ENCODE measurements at places on chromosomes 5 and 9. TPM values are rescaled to one million over a fixed set of nuclear protein-coding genes. Genes with fewer than 3 reads are reported as not detected.

Gene CEL
- 7.2 TPM for total RNA-seq

Gene OLFML2A
- total RNA-seq = 38.0 TPM

Gene RNF224
- not detected for total RNA-seq

Gene IL13
- total RNA-seq = not detected

Gene PCDHB9
- 0.59 TPM for total RNA-seq

Gene SMIM33
- not detected for total RNA-seq

Gene TMEFF1
- total RNA-seq = not detected

Gene SLC25A48
- total RNA-seq = 0.40 TPM

Gene SOHLH1
- not detected for total RNA-seq

Gene FEM1C
- 43.1 TPM for total RNA-seq

Gene MIGA2
- total RNA-seq = 39.0 TPM

Gene SH3TC2
- total RNA-seq = 15.7 TPM

Gene PCDHA3
- total RNA-seq = 0.07 TPM

Gene GBA2
- 90.2 TPM for total RNA-seq

Gene GIN1
- total RNA-seq = 18.9 TPM

Gene LCN15
- total RNA-seq = 0.59 TPM

Gene NRG2
- total RNA-seq = 1.9 TPM

Gene UAP1L1
- 12.6 TPM for total RNA-seq

Gene SVEP1
- 5.7 TPM for total RNA-seq

Gene FBXO10
- 8.3 TPM for total RNA-seq

Gene ANKRD33B
- 6.7 TPM for total RNA-seq

Gene IARS1
- 55.6 TPM for total RNA-seq

Gene SURF2
- total RNA-seq = 14.5 TPM

Gene HRCT1
- 9.0 TPM for total RNA-seq

Gene SPATA31D4
- not detected for total RNA-seq

Gene FBP2
- total RNA-seq = not detected

Gene NIM1K
- total RNA-seq = 0.20 TPM

Gene SCGB3A2
- not detected for total RNA-seq

Gene CTXN3
- not detected for total RNA-seq

Gene HSPB3
- total RNA-seq = 492 TPM

Gene COL15A1
- 47.2 TPM for total RNA-seq

Gene PLGRKT
- 41.6 TPM for total RNA-seq

Gene FOXD4L5
- total RNA-seq = not detected

Gene CCL28
- total RNA-seq = 0.55 TPM

Gene FAM169A
- total RNA-seq = 3.6 TPM

Gene NR5A1
- total RNA-seq = not detected

Gene NKD2
- total RNA-seq = 3.4 TPM

Measured in left ventricle myocardium superior (tissue), 1 donor.